ENCODE measurements at places on chromosomes 12 and 14. TPM values are rescaled to one million over a fixed set of nuclear protein-coding genes. Genes with fewer than 3 reads are reported as not detected.
A peak's percentile ranks its signal among the peaks of the same experiment; 100 is the strongest.

DNA sequence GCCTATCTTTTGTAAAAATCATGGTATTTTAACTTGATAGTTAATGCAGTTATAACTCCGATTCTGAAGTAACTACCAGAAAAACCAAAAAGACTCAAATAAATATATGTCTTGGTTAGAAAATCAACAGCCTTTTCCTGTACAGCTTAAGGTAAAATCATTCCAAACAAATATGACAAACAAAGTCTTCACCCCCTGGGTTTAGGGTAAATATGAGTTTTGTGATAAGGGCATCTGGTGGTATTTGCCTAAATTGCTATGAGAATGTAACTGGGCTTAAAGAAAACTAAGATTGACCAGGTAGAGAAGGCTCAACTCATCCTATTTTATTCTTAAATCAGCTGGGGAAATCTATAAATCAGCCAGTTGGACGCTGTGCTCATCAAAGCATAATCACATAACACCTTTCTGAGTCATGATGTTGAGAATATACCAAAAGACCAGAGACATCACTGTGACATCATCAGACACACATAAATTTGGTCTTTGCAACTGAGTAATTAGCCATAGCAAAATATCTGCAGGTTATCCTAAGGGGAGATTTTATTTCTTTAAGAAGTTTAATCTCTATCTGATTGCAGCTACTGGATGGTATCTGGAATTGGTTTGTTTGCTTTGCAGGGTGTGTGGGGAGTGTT lies 133.9 kb downstream of the STXBP6 start:
- DNase-seq: no peak

DNA sequence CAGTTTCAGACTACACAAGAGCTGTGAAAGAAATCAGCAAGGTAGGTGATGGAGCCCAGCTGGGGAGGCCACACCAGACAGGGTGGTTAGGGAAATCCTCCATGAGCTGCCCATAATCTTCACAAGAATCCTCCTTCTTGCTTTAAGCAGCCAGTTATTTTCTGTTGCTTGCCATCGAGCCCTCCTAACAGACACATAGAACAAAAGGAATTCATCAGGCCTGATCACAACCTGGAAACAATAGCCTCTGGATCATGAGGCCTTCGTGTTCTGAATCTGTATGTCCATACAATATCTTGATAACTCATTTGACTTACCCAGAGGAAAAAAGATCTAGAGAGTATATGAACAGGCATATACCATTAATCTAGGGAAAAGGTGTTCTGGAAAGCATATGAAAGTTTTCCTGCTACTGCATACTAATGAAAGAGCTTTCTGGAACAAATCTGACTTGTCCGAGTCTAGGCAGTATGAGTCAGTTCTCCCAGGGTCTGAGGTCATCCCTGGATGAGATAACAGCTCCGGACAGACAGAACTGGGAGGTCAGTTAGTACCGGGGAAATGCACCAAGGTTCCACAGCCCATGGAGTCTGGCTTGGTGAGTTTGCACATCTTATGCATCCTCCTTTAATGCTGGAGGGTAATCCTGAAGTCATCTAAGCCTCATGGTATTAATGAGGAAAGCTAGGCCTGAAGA lies 52.8 kb upstream of the ELK3 start:
- DNase-seq: no peak

DNA sequence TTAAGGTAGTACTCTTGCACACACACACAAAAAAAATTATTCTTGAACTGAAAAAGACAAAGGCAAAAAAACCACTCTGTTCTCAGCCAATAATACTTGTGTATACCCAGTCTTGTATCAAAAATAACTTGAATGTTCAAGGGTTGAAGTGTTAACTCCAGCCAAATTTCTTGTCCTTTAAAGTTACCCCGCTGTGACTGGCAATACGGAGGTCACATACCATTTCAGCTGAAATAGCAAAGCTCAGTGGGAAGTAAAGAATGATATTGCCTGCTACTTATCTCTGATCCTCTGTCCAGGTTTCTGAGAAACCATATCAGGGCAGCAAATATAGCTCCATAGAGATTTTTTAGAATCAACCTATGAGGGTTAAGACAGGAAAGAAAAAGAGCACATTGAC lies 167.4 kb downstream of the C12orf50 start:
- no peak for DNase-seq

DNA sequence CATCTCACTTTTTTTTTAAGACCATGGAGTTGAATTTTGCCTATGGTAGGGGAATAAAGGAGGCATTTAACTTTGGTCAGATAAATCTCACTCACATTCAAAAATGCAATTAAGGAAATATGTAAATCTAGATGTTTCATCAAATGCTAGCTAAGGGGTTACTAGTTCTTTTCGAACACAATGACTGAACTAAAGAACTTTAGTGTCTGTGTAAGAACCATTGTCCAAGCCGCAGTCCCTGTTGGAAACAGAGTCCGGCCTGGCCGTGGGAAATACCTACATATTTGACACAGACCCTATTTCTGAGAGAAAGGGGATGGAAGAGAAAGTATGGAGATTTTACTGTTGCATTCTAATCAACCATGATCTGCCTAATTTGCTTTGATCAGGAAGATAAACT lies 17.4 kb downstream of the LGR5 start:
- no peak for DNase-seq

- DNase-seq: no peak
Observed at GRCh38 chr12:54784115-54784514, 70.2 kb upstream of the MUCL1 start.

DNA sequence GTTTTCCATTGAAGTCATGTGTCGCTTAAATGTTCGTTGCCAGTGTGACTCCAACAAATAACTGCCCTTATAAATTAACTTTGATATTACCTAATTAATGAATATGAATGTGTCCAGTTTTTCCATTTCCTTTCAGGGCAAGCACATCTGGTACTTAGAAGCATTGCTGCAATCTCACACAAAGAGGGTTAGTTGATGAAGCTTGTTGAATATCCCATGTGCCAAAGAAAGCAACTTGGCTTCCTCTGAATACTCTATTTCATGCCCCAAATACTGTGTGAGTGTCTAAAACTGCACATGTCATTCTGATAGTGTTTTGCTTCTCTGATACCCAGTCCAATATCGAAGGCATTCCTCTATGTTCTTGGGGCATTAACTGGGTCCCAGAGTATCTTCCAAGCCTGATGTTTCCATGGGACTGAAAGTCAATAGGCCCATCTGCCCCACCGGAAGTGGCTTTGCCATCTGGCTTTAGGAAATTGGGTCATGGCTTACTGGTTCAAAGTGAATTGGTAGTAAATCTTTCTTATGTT lies 75.8 kb upstream of the CNTN1 start:
- no peak for DNase-seq

GRCh38 chr12:67161322-67161918 lies 107.7 kb upstream of the CAND1 start:
- peak; percentile 39 for DNase-seq

GRCh38 chr14:36303960-36304359 lies 16.5 kb downstream of the MBIP start:
- no peak for DNase-seq

DNA sequence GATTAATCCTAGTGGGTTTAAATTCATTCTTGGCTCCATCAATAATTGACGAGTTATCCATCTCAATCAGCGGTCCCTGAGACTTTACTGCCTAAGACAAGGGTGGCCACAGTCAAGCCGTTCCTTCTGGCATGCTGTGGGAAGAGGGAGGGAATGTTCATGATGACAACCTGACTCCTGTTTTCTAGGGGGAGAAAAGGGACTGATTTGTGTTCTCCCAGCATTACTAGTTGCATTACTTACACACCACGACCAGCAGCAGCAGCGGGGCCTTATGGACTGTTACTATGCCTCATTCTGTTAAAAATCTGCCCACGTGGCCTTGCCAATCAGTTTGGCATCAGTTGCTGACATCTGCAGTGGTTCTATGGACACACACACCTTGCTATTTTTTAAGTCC lies 29.9 kb downstream of the PLEKHG7 start:
- no peak for DNase-seq

- DNase-seq: no peak
Observed at GRCh38 chr12:29309320-29309902, 71.6 kb downstream of the ERGIC2 start.

DNA sequence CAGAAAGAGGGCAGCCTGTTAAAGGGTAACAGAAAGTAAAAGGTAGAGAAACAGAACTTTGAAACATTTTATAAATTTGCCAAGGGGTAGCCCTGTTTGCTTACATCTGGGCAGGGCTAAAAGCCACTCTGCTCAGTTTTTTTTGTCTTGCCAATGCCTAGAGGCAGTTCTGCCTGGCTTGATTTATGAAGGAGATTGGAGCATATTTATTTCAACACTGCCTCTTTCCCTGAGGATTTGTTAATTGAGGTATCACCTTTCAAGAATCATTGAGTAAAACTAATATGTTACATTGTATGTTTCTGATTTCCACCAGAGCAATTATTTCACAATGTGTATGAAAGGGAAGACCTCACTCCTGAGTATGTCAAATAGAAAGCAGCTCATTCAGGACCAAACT lies 160.8 kb downstream of the GXYLT1 start:
- DNase-seq: no peak

DNA sequence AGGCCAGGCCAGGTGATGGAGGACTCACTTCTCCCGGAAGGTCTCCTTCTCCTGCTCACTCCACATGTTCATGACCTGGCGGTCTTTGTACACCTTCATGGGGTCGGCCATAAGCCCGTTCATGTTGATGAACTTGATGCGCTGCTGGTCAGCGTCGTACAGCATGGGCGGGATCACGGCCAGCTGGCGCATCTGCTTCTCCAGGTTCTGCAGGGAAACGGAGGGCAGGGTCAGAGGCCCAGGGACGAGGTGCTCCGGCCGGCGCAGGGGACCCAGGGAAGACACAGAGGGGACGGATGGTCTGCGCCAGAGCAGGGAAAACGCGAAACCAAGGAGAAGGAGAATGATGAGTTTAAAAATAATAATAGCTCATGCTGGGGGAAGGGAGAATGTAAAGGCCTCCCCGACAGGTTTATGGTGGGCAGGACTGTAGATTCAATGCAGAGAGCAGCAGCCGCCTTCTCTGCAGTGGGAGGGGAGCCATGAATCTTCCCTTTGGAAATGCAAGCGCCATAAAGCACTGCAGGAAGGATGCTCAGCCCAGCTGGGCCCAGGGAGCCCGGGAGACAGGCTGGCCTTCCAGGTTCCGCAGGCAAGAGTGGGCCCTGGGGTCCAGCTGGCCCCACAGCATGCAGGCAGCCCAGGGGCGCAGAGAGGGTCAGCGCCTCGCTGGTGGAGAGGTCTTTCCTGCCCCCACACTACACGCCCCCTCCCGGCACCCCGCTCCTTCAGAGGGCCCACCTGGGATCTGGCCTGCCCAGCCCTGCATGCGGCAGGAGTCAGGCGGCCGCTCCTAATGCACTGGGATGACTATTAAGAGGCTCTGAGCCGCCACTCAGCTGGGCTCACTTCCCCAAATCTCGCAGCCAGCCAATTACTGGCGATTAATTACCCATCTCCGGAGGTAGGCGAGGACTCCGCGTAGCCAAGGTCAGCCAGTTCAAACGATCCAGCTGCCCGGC lies 132.0 kb downstream of the RFLNA start:
- DNase-seq: no peak

DNA sequence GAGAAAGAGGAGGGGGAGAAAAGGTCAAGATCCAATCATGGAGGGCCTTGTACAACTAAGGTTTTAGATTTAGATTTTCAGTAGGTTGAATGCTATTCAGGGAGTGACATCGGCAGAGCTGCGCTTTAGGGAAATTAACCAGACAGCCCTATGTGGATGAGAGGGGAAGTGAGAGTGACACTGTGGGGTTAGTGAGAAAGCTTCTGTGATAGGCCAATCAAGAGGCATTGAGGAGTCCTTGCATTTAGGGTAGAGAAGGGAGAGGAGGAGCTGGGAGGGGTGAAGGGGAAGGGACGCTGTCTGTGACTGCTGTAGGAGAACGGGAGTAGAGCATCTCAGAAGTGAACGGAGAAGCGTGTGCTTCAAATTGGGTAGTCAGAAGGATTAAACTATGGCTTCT lies 3.4 kb downstream of the HSD17B6 start:
- DNase-seq: peak; percentile 78

DNA sequence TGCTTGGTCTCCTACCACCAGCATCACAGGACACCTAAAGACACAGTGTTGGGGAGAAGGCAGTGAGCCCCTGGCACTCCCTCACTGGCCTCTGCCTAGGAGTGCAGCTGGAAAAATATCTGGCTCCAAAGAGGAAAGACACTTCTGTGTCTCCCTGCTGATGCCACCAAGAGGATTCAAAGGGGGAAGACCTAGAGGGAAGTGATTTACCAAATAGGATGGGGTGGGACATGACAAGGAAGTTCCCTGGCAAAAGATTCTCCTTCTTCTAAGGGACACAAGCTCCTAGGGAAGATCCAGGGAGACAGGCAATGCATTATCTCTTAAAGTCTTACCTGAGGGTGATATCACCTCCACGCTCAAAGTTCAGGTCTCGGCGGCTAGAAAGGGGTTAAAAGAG lies 6.1 kb downstream of the NDRG2 start:
- DNase-seq: no peak

Gene SMCO3
- polyA plus RNA-seq: not detected

Gene ZNF891
- 1.5 TPM for polyA plus RNA-seq

Gene ASIC1
- not detected for polyA plus RNA-seq
